ENCODE measurements at places on chromosomes 7 and 10.
A peak's percentile ranks its signal among the peaks of the same experiment; 100 is the strongest.

- DNase-seq, result no peak
Observed at GRCh38 chr7:135817583-135817982, 69.0 kb upstream of the FAM180A start.

DNA sequence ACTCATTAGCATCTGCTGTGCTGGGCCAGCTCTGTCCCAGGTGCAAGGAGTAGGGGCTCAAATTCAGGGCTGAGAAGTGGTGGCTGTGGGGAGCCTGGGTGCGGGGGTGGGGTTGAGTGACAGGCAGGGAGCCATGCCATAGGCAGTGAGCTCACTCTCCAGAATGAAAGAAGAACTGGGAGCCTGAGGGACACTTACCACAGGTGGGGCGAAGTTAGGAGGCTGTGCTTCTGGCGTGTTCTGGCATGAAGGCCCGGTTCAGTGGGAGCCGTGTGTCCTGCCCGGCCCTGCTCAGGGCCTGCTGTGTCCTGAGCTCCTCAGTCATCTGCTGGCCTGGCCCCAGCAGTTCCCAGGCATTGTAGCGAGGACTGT lies 62.5 kb downstream of the MKI67 start:
- DNase-seq, result no peak

- peak; percentile 79 for DNase-seq
Observed at GRCh38 chr7:2863461-2864066, 19.5 kb upstream of the GNA12 start.

- DNase-seq, result no peak
Observed at GRCh38 chr10:22712211-22712955, 2.0 kb downstream of the PIP4K2A start.

DNA sequence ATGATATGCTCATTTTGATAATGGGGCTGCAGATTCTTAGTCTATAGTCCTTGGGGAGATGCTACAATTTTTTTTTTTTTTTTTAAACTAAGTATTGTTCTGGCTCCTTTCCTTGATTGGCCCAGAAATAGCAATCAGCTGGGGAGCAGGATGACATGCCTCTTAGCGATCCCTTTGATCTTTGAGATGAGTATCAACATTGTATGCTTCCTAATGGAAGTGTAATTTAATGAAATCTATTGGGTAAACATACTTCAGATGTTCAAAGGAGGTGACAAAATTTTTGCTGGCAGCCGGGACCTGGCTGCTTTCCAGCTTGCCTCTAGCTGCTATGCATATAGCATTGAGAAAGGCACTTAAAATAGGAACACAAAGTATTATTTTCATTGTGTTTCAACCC lies 43.5 kb downstream of the VTI1A start:
- no peak for DNase-seq

DNA sequence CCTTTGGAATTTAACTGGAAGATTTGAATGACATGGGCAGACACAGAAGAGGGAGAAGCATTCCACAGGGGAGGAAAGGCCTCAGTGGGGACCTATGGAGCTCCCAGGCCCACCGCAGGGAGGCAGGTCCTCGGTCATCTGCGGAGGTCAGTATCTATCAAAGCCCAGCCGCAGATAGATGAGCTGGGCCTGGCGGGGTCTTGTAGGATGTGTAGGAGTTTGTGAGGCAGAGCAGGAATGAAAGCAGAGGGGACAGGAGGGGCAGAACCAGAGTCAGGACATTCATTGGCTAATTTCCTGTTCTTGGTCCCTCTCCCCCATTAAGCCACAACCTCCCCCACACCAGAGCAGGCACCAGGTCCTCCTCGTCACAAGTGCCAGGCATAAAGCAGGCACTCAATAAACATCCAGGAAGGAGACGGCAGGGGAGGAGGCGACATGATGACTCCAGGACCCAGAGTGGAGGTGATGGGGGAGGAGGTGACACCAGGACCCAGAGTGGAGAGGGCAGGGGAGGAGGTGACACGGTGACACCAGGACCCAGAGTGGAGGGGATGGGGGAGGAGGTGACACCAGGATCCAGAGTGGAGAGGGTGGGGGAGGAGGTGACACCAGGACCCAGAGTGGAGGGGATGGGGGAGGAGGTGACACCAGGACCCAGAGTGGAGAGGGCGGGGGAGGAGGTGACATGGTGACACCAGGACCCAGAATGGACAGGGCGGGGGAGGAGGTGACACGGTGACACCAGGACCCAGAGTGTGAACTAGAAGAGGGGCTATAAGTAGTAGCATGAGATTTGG lies 83.7 kb upstream of the PDGFA start:
- no peak for DNase-seq

DNA sequence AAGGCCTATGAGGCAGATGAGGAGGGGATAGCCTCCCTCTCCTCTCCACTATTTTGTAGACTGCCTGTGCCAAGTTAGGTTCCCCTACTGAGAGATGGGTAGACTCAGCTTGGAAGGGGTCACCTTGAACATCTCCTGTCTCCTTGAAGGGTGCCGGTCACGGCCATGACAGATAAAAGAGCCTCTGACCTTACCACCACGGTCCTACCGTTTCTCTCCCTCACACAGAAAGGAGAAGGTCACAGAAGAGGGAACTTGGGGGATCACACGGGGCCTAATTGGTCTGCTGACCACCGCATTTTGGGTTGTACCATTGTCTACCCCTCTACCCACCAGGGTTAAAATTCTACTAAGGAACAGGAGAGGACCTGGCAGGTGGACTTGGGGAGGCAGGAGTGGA lies 17.0 kb downstream of the PRSS2 start:
- no peak for DNase-seq

- peak; percentile 84 for DNase-seq
Observed at GRCh38 chr7:44639671-44640321, 33.4 kb downstream of the OGDH start.

DNA sequence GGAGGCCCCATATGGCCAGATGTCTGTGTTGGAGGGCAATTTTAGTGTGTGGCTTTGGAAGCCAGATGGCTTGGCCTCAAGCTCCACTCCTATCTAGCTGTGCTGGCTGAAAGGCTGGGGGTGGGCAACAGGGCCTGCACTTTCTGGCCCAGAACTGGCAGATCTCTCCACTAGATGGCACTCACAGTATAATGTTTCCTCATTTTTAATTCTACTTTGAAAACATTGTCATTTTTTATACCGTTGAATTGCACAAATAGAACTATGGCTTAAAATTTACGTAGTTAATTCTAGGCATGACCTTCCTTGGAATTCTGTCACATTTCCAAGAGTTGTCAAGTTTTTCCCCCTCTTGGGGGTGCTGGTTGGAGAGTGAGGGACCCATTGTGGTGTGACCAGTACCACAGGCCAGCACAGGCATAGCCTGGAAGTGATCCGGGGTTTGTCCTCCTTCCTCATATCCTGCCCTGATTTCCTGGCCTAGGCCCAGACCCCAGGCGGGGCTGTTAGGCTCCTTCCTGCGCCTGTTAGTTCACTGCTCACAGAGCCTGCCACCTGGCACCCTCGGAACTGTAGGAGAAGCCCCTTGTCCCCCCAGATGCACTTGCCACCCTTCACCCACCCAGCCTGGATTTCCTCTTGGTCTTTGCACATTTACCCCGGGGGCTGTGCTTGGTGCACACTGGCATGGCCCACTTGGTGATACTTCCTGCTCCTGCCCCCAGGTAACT lies 52.8 kb downstream of the ARHGAP22 start:
- DNase-seq, result no peak

GRCh38 chr7:158850545-158851102 lies 5.7 kb upstream of the DYNC2I1 start:
- no peak for DNase-seq

GRCh38 chr10:909831-910230 lies 21.7 kb downstream of the LARP4B start:
- DNase-seq, result peak; percentile 16

DNA sequence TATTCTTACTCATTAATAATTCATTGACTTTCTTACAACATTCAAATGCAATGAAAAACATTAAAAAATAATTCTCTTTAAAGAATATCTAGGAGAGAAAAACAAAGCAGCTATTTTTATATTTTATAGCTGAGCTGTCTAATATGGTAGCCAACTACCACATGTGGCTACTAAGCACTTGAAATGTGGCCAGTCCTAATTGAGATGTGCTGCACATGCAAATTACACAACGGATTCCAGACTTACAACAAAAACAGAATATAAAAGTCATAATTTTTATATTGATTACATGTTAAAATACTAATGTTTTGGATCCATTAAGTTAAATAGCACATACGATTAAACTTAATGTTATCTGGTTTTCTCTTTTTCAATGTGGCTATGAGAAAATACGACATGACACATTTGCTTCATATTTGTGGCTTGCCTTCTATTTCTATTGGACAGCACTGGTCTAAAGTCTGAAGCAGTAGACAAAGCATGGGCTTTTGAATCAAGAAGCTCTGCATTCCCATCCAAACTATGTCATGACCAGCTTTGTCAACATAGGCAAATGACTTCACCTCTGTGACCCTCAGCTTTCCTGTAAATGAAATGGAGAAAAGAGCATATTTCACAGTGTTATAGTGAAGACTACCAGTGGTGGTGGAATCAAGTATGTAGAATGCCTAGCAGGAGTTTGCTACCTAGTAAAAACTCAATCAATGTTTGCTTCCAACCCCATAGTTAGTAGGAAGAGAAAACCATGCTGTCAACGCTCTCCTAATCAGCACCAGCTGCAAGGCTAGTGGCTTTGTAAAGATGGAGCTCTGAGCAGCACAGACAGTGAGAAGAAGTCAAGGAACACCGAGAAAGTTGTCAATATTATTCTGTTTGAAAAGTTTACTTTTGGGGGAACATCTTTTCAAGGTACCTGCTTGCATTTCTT lies 37.1 kb upstream of the GDF10 start:
- DNase-seq, result no peak

GRCh38 chr10:17782921-17783665 lies 26.1 kb upstream of the MRC1 start:
- DNase-seq, result no peak

- DNase-seq, result no peak
Observed at GRCh38 chr10:123428391-123428790, 237.8 kb upstream of the GPR26 start.

DNA sequence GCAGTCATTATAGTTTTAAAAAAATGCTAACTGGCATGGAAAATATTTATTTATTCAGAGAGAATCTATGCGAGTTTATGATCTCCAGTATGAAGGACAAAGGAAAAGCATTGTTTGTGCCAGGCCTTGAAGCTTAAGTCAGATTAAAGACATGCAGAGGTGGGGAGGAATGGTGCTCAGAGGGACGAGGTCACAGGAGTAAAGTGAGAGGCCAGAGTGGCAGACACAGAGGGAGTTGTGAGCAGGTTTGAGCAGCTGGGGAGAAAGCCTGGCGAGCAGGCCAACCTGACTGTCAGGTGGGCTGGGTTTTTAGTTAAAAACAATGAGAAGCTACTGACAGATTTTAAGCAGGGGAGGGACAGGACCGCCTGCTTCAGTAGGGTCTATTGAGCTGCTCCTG lies 6.8 kb upstream of the CCNY start:
- DNase-seq, result no peak

DNA sequence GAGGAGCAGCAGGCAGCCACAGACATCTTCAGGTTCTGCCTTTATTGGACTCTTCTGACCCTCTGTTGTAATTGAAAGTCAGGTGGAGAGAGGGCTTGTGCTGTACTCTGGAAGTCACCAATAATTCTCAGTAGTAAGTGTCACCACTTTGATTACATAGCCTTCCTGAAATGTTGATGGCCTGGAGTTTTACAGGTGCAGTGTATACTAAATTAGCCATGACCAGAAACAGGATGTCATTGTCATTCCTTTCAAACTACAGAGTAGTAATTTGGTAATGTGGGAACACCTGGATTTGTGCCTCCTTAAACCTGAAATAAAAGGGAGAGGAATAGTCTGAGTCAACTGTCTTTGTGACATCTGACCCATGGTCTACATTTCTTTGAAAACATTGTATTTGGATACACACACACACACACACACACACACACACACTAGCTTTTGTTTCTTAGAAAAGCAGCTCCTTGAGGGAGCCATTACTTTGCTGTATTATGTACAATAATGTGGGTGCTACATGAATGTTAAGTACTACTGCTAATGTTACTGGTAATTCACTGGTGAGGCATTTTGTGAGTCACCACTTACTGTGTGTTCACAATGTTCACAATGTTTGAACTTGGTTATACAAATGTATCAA lies 19.6 kb downstream of the ARL4A start:
- no peak for DNase-seq

DNA sequence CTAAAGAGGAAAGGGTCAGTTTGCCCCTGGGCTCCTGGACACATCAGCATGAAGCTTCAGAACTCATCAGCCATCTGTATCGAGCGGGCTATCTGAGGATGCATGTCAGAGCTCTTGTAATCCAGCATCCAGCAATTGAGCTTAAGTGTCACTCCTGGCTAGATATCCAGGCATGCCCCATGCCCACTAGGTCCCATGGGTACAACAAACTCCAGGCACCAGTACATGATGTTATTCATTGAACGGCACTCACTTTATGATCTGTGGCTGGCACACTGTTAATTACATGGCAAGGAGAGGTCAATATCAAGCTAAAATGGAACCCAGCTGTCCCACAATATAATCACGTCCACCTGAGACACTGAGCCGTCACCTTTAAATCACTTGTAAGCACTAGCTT lies 274.2 kb downstream of the ELMO1 start:
- no peak for DNase-seq

GRCh38 chr7:74149071-74149470 lies 25.1 kb upstream of the EIF4H start:
- DNase-seq, result no peak

DNA sequence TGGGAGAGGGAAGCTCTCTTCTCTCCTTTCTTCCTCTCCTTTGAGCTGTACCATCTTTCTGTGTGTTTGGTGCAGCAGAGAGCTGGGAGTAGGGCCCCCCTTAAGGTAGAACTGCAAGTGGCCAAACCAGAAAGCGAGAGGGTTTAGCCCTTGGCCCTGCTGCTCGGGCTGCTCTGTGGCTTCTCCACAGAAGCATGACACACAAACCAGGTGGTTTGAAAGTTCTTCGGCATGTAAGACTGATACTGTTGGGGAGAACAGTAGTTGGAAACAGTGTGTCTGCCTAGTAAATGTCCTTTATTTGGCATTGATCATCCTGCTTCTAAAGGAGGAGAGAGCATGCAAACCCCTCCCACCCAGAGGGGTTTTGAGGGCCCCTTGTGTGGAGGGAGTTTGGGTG lies 277.8 kb downstream of the CELF2 start:
- no peak for DNase-seq

- no peak for DNase-seq
Observed at GRCh38 chr10:72322280-72323058, 32.2 kb downstream of the DNAJB12 start.

GRCh38 chr10:123379156-123379555 lies 225.0 kb downstream of the BUB3 start:
- no peak for DNase-seq
